ENCODE measurements at places on chromosomes 2 and 18.

DNA sequence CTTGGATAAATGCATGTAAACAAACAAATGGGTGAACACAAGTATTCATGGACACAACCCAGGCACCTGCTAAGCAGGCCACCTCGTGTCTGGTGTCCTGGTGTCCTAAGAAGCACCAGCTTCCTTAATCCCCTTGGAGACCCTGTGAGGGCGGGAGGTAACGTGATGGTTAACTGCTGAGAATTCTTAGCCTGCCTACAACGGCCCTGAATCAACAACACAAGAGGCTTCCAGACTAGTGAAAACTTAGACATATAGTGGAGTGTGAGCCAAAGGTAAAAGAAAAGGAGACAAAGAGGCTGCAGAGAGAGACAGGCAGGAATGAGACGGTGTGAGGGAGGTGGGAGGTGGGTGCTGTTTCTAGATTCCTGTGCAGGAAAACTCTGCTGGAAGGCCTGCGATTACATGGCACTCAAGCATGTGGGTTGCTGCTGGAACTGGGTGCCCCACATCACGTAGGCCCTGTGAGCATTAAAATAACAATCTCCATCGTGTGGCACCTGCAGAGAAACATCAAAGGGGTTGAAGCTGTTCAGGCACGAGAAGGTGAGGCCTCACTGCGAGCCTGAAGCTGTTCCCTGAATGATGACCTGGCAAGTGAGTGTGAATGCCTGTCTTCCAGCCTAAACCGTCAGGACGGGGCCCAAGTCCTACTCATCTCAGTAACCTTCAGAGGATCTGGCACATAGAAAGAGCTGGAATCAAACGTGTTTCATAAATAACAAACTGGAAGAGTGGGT lies 64.2 kb downstream of the RPL37A start:
- DNase-seq, result no peak

DNA sequence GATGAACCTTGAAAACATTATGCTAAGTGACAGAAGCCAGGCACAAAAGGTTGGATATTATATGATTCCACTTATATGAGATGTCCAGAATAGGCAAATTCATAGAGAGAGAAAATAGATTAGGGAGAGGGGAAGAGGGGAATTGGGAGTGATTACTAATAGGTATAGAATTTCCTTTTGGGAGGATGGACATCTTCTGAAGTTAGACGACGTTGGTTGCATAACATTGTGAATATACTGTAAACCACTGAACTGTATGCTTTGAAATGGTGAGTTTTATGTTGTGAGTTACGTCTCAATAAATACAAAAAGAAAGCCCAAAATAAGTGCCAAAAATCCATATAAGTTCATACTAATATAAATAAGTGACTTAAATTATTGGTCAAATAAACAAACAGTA lies 18.6 kb upstream of the CYP26B1 start:
- no peak for DNase-seq

DNA sequence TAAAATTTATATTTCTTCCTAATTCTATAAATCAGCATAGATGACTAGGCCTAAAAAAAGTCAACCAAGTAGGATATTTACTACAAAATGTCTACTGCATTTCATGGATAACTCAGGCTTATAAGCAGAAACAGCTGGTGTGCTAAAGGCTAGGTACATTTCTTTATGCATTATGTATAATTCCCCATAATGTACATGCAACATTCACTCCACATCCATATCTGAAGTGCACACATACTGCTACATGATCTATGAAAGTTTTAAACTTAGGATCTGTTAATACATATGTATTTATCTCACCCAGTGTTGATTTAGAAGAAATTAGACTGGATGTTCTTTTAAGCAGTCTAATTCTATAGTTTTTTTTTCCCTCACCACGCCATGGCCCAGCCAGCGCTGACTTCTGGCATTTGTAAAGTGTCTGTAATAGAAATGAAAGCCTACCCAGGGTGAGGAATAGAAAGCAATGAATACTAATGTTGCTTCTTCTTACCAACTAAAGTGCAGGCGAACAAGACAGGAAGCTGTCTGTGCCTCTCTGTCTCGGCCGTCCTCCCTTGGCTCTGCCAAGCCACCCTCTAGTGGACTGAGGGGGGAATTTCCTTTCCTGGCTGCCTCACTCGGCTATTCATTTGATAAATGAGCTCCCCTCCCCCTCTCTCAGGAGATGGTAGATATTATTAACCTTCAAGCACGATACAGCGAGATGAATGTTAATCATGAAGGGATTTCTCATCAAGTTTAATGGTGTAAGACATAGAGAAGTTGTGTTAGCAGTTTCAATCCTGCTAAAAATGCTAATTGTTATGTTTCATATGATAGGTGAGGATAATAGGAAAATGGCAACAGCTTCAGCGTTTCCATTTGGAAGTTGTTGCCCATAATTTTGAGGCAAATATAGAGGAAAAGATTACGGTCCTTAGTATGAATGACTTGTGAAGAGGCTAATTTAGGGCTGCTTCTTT lies 384.5 kb downstream of the MTX2 start:
- DNase-seq, result no peak

- no peak for DNase-seq
These were observed 128.6 kb upstream of the TLK1 start for GRCh38 chr2:171289316-171289715.

- DNase-seq, result no peak
These were observed 181.4 kb downstream of the OSR1 start for GRCh38 chr2:19176977-19177376.

DNA sequence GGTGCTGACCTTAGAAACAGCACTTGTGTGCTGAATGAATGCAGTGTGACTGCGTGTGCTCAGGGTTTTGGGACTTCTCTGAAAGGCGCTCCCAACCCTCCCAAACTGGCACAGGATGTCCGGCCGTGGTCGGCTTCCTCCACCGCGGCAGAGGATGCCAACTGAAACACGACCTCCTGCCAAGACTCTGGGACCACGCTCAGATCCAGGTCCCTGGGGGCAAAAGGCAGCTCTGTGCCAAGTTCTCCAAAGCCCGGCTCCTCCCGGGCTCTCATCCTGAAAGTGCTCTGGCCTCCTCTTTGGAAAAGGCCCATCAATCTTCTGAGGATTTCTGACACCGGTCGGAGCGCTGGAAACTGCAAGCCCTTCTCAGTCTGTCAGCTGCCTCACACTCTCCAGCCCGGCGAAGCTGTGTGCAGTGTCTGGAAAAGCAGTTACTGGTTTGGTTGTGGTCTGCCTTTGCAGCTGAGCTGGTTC lies 32.3 kb upstream of the ZBTB7C start:
- DNase-seq, result peak; percentile 58

- DNase-seq, result no peak
These were observed 15.1 kb downstream of the PLCD4 start for GRCh38 chr2:218622606-218623365.

DNA sequence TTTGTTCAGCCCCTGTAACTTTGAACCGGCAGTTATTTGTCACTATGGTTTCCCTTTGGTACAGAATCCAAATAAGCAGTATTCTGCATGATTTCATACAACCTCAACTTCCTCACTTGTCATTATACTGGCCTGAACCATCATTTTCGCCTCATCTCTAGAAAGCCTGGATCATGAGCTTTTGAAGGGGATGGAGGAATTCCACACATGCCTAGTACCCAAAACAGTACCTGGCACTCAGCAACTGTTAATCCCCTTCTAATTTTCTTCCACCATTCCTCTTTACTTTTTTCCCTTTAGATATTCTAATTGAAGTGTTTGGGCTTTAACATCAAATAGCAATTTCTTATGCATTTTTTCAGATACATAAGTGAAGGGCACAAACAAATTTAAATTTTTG lies 1574.4 kb upstream of the NXPH2 start:
- DNase-seq, result no peak

DNA sequence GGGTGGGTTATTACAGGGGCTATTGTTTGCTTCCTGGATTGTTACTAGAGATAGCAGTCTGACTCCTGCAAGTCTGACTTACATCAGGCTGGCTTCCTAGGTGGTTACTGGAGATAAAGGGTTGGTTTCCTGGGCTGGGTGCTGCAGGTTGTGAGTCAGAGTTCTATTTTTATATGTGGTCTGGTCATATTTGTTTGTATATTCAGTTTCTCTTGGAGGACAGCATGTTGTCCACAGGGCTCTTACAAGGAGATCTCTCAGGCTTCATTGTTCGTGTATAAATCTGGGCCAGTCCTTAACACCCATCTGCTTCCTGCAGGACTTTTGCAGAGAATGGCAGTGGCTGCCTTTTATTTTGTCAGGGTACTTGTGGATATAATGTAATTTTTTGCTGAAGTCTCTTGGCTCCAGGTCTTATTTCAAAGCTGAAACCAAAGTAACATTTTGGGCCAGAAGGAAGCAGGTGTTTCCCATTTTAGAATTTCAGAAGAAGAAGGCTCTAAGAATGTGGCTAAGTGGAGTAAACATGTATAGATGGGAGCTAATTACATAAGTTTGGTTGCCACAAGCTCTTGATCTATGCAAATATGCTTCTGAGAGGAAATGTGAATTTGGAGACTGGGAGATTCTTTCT lies 65.9 kb upstream of the SLC16A14 start:
- no peak for DNase-seq

DNA sequence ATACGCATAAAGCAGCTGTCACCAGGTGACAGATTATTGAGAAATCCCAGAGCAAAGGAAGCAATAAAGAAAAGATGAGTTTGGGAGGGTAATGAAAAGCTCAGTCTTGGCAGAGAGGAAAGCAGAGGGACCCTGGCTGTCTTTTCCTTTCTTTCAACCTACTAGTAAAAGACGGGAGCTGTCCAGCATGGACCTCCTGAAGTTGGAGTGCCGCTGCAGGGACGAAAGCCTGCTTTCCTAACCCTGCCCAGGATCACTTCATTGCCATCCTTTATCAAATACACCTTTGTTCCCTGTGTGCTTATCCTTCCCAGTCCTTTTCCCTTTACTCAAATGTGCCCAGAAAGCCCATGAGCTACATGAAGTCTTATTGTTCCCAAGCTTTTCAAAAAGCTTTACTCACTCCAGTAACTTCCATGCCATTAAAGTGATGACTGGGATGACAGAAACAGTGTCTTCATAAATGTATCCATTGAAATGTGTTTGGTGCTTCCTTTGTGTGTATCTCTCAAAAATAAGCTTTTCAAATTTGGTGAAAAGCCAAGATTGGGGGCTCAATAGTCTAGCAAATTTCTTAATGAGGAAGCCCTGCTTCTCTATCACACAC lies 3.7 kb upstream of the SPR start:
- no peak for DNase-seq

DNA sequence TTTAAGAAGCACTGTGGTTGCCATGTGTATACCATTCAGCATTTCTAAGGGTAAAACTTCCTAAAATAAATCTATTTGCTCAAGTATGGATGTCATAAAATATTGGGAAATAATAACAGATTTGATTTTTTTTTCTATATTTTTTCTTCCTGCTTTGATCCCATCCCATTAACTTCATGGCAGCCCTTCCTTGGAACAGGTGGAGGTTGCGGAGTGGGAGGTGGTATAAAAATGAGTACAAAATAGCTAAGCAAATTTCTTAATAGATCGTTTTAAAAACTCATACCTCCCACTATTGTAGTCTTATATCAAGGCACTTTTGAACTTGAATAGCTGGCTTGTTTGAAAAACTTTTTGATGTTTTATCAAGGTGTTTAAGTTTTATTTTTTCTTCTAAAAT lies 152.1 kb upstream of the KYNU start:
- DNase-seq, result no peak

GRCh38 chr2:120851116-120851773 lies 115.6 kb downstream of the GLI2 start:
- DNase-seq, result no peak

GRCh38 chr2:221448844-221449390 lies 123.2 kb downstream of the EPHA4 start:
- no peak for DNase-seq

- DNase-seq, result no peak
These were observed 31.9 kb upstream of the REG3G start for GRCh38 chr2:78993518-78994148.

DNA sequence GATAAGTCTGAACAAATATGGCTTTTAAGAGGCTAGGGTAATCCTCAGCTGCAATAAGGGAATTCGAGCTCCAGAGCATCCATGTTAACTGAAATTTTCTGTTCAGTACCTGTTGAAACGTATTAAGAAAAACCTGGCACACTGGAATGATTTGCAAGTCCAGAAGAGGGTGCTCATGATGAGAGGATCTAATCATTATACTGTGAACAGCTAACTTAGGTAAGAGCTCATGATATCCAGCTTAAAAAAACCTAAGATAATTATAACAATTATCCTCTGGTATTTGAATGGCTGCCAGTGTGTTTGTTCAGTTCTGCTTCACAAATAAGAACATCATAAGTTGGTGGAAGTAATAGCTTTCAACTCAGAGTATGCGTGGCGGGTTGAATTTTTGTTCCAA lies 1118.3 kb upstream of the DDX18 start:
- no peak for DNase-seq

DNA sequence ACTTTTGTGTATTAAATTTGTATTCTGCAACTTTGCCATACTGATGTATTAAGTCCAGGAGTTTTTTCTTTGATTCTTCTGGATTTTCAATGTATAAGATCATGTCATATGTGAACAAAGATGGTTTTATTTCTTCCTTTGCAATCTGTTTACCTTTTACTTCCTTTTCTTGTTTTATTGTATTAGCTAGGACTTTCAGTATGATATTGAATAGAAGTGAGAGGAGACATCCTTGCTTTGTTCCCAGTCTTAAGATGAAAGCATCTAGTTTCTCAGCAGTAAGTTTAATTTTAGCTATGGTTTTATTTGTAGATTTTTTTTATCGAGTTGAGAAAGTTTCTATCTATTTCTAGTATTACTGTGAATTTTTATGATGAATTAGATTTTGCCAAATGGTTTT lies 25.5 kb downstream of the VRK2 start:
- no peak for DNase-seq

GRCh38 chr18:79796531-79797405 lies 970 bp upstream of the KCNG2 start:
- no peak for DNase-seq

- DNase-seq, result no peak
These were observed 243.9 kb downstream of the PRKCE start for GRCh38 chr2:45895241-45895861.

GRCh38 chr2:159144776-159145614 lies 141.5 kb downstream of the WDSUB1 start:
- no peak for DNase-seq

GRCh38 chr2:2880938-2881337 lies 496.7 kb downstream of the EIPR1 start:
- no peak for DNase-seq

DNA sequence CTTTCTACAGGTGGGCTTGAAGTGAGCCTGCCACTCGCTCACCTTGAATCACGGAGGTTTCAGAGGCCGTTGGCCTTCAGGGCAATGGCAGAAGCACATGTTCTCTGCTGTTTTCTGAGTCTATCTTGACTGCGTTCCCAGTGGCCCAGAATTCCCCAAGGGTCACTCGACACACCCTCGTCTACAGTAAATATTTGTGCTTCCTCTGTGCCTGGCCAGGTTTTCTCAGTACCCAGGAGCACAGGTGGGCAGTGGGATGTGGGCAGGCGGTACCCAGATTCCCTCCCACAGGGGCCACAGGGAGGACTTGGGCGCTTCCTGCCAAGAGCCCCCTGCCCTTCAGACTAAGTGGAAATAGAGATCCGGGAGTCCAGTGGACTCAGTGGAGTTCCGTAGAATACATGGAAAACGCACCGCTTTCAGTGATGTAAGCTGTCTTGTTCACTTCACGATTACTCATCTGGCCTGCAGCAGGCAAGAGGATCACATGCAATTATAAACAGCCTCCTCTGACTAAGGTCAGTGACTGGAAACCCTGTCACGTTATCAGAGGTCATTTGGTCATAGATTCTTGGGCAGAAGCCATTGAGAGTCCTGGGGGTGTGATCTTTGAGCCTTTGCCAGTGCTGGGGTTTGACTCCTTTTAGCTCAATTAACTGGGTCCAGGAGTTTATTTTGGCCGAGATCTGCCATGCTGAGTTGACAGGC lies 179.8 kb downstream of the NEDD4L start:
- DNase-seq, result no peak
